ENCODE measurements at places on chromosomes 7 and 10.

DNA sequence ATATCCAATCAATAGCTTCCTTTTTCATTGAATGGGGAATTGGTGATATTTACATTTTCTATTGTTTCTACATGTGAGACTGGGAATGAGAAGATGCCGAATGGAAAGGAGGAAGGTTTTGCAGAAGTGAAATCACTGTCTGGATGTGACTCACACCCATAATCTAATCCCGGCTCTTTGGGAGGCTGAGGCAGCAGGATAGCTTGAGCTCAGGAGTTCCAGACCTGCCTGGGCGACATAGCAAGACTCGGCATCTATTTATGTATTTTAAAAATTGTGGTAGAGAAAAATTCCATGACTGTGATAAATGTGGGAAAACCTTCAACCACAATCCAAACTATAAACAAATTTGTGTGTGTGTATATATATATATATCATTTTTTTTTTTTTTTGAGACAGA lies 10.9 kb upstream of the FIS1 start:
- no peak for DNase-seq

GRCh38 chr7:87506246-87507180 lies 31.0 kb upstream of the ABCB4 start:
- no peak for DNase-seq

DNA sequence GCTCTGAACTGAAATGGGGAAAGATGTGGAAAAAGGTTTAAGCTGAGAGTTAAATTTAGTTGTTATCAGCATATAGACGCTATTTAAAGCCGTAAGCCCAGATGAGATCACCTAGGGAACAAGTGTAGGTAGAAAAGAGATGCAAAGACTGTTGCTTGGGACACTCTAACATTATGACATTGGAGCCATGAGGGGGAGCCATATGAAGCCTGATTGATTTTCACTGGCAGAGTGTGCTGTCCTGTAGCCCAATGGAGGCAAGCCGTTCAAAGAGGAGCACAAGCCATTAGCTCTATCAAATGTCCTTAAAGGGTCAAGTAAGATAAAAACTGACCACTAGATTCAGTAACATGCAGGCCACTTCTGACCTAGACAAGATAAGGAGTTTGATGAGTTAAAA lies 223.3 kb downstream of the TWIST1 start:
- no peak for DNase-seq

- no peak for DNase-seq
These were observed 127.7 kb upstream of the AOAH start for GRCh38 chr7:36852017-36852416.

- DNase-seq = no peak
These were observed 143.5 kb downstream of the PRPF18 start for GRCh38 chr10:13730306-13730652.

DNA sequence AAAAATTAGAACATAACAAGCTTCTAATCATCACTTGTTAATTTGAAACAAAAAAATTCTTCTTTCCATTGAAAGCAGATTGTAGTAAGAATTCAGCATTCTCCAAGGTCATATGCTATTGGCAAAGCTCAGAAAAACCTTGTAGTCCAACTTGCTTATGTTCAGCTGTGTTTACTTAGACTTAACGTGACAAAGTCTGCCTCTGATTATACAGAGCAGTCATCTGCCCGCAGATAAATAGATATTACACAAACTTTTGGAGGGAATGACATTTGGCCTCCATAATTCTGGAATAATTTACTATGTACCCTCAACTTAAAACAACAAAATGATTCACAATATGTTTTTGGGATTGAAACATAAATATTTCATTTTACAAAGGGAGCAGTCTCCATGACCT lies 45.8 kb downstream of the MKX start:
- no peak for DNase-seq

- DNase-seq = no peak
These were observed 18.0 kb upstream of the FGL2 start for GRCh38 chr7:77217474-77218185.

- peak; percentile 29 for DNase-seq
These were observed 589 bp downstream of the LDB1 start for GRCh38 chr10:102119417-102120141.

DNA sequence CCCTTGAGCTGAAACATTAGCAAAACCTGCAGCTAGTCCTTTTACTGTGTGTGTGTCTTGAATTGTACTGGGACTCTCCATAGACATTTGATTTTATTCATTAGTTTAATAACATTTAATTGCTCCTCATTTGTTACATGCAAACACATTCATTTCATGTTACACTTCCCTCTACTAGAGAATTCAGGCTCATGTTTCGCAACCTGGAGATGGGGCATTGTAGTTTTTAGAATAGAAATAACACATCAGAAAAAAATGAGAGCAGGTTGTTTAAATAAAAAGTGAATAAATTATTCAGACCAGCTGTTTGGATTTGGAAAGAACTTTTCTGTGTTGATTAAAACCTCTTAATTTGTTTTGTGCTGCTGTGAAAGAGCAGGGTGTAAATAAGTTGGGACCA lies 243.9 kb downstream of the ETV1 start:
- no peak for DNase-seq

DNA sequence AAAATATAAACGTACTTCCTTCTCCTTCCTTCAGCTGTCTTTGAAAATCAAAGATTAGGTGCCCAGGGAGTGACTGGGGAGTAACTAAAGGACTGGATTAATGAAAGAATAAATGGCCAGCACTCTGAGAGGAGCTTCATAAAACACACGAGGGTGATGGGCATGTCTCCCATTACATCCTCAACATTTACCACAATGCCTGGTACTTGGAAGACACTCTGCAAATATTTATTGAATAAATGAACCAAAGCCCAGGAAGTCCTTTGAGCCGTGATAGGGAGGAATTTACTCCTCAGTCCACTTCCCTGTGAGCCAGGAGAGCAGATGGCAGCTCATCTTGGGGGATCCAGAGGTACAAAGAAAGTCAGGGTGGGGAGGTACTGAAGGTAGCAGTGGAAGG lies 96.3 kb downstream of the RAB11FIP2 start:
- DNase-seq = no peak

DNA sequence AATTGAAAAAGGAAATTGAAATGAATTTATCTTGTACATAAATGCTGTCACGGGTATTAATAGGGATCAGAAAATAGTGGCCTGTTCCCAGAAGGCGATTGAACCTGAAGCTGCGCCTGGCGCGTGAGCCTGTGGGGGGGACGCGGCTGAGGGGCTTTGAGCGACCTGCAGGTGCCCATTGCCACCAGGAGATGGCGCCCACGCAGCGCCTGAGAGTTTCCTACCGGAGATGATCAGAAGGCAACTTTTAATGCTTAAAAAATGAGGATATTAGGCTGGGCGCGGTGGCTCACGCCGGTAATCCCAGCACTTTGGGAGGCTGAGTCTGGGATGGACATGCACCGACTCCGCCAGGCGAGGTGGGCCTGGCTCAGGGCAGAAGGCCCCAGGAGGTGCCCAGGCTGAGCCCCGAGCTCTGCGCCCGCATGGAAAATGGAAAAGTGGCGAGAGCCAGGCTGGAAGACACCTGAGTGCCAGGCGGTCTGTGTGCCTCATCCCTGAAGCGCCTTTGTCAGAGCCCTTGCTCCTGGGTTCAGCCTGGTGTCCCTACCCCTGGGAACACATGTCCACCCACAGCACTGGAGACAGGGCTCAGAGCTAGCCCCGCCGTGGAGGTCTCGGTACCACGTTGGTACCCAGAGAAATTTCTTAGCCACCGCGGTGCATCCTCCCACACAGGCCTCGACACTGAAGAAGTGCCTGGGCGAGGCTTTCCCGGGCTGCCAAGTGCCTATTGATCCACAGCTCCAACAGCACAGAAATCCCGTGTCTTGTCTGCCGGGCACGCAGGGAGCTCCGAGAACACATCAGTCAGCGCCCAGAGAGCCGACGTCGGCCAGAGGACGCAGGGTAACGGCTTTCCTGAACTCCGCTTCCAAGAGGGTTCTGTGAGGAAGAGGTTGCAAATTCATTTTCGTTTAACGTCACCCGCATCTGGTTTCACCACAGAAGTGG lies 117.4 kb downstream of the INPP5A start:
- DNase-seq = peak; percentile 38

DNA sequence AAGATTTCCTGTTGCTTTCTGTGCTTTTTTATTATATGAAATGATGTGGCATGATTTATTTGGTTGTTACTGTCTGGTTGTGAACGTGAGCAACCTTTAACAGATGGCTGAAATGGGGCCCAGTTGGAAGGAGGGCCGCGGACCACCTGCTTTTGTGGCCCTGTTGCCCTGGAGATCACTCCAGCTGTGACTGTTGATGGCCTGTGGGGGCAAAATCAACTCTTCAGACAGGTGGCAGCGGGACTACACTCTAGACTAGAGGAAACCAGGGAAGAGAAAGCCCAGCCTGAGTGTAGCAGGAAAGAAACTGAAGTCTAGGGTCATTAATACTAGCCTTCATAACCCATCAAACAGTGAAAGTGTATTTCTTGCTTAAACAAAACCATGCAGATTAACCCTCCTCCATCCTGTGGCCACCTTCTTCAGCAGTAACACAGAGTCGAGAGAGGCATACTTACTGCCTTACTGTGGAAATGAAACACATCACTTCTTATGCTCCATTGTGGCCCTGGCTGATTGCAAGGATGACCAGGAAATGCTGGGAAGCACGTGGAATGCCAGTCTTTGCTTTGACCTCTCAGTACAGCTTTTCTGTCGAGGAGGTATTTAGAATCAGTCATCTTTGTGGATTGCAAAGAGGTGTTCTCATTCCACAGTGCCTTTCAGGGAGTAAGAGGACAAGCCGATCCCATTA lies 80.5 kb downstream of the CCNY start:
- DNase-seq = no peak

GRCh38 chr10:84715911-84716310 lies 387.5 kb downstream of the CCSER2 start:
- no peak for DNase-seq

GRCh38 chr7:134891696-134892678 lies 94.3 kb upstream of the AGBL3 start:
- DNase-seq = no peak

- DNase-seq = no peak
These were observed 20.0 kb upstream of the JAZF1 start for GRCh38 chr7:28200598-28200997.

GRCh38 chr7:24756545-24757352 lies 515 bp downstream of the GSDME start:
- DNase-seq = peak; percentile 32

- DNase-seq = no peak
These were observed 267.9 kb downstream of the MAGI2 start for GRCh38 chr7:79185605-79186004.

Data from activated CD4-positive, alpha-beta T cell treated with anti-CD3 and anti-CD28 coated beads for 4 hours (primary cell).